Mucosa of gallbladder (tissue), 1 donor: ENCODE measurements at places on chromosomes 6 and 20. TPM values are rescaled to one million over a fixed set of nuclear protein-coding genes. Genes with fewer than 3 reads are reported as not detected.

GRCh38 chr20:62168061-62168460, 14.8 kb upstream of the MTG2 start:
- no peak for DNase-seq

DNA sequence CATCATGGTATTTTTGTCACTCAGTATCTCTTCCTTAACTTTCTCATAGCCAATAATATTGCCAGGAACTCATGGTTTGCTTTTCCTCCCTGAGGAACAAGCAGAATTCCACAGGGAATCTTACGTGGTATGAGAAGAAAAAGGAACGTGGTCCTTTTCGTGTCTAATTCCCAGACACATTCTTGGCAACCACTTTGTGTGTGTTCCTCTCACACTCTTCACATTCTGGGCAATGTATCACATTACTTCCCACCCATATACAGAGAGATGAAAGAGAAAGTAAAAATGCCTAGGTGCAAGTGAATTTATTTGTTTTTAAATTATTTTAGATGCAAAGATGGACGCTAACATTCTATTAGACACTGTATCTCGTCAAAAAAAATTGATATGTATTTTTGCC, 102.7 kb downstream of the PTPRK start:
- DNase-seq = no peak

VGLL2 gene
- not detected for total RNA-seq

GSTA2 gene
- 113 TPM for total RNA-seq

UBE3D gene
- 3.6 TPM for total RNA-seq

RNF5 gene
- 93.1 TPM for total RNA-seq
